Astrocyte (in vitro differentiated cells and primary cell): ENCODE measurements at places on chromosomes 7 and 10. TPM values are rescaled to one million over a fixed set of nuclear protein-coding genes. Genes with fewer than 3 reads are reported as not detected.
A peak's percentile ranks its signal among the peaks of the same experiment; 100 is the strongest.

The CUEDC2 gene
- 46.9 and 49.1 TPM in 2 replicates for total RNA-seq

The NOM1 gene
- 19.2 and 19.7 TPM in 2 replicates for total RNA-seq

The TMUB1 gene
- 42.9 and 44.9 TPM in 2 replicates for total RNA-seq

The SCIN gene
- 0.27 TPM in 1 of 2 replicates, not detected in the other for total RNA-seq

The PARP12 gene
- 58.1 and 58.5 TPM in 2 replicates for total RNA-seq

GRCh38 chr10:113222207-113222606, 272.2 kb downstream of the TCF7L2 start:
- peaks cover 10% of the 10 kb centered on the region for H3K27me3 ChIP-seq
- no peak for DNase-seq
- H3K27ac ChIP-seq: no peak overlapping the region
- no peaks in the 10 kb centered on the region for H3K36me3 ChIP-seq
- peaks cover 10% of the 10 kb centered on the region for H3K4me1 ChIP-seq
- H3K4me3 ChIP-seq: no peak overlapping the region

- H3K36me3 ChIP-seq: no peaks in the 10 kb centered on the region
- no peak overlapping the region for H3K4me3 ChIP-seq
- peaks cover 2% of the 10 kb centered on the region for H3K4me1 ChIP-seq
- no peak for DNase-seq
These were observed 226.8 kb downstream of the ACTR3B start for GRCh38 chr7:152986376-152986775.

DNA sequence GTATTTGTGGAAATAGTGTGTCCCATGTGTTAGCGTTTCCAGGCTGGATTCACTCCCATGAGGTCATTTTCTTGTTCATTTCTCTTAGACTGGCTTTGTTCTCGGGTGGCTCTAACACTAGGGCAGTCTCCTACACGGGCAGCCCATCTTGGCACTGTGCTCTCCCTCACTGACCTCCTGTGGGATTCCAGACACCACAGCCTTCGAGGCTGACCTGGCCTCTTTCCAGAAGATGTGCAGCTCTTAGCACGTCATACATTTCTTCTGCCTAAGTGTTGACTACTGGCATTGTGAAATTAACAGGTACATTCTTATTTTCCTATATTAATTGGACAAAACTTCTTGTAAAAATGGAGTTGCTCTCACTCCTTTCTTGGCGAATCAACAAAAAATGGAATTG, 72.8 kb downstream of the INSYN2A start:
- H3K4me1 ChIP-seq: no peaks in the 10 kb centered on the region
- H3K4me3 ChIP-seq: no peak overlapping the region
- H3K36me3 ChIP-seq: peaks cover 11% of the 10 kb centered on the region
- no peaks in the 10 kb centered on the region for H3K27me3 ChIP-seq

GRCh38 chr7:135320268-135320667, 86.6 kb downstream of the STRA8 start:
- H3K27ac ChIP-seq: peak overlapping the region; percentile 20
- H3K4me3 ChIP-seq: no peak overlapping the region
- no peaks in the 10 kb centered on the region for H3K36me3 ChIP-seq
- peak; percentile 83 for DNase-seq
- H3K27me3 ChIP-seq: no peaks in the 10 kb centered on the region
- peaks cover 19% of the 10 kb centered on the region for H3K4me1 ChIP-seq

DNA sequence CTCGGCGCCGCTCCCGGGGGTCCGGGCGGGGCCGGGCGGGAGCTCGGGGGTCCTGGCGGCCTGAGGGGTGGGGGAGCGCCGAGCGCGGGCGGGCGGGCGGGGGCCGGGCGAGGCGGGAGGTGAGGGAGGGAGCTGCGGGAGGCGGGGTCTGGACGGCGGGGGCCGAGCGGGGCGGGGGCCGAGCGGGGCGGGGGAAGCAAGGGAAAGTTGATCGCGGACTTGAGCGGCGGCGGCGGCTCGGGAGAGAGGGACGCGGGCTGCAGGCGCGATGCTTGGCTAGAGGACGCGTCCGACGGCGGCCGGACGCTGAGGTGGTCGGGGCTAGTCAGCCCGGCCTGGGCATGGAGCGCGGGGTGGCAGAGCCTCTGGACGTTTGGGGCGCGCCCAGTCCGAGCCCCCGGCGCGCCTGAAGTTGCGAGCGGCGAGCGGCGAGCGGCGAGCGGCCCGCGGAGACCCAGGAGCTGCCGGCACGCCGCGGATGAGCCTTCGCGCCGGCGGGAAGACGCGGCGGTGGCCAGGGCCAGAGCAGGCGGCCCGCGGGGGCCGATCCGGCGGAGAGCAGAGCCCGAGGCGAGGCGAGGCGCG, at the start of gene CDH23:
TSS of gene CDH23 (plus strand) at position 210 of the 585 bp plus-strand sequence. CDS start 42,912 bp downstream, outside the sequence.
- peaks cover 6% of the 10 kb centered on the region for H3K4me1 ChIP-seq
- DNase-seq: no peak
- no peak within 1 kb of the TSS for H3K4me3 ChIP-seq
- H3K36me3 ChIP-seq: no peaks in the 10 kb centered on the region
- H3K27me3 ChIP-seq: peaks cover 62% of the 10 kb centered on the region

DNA sequence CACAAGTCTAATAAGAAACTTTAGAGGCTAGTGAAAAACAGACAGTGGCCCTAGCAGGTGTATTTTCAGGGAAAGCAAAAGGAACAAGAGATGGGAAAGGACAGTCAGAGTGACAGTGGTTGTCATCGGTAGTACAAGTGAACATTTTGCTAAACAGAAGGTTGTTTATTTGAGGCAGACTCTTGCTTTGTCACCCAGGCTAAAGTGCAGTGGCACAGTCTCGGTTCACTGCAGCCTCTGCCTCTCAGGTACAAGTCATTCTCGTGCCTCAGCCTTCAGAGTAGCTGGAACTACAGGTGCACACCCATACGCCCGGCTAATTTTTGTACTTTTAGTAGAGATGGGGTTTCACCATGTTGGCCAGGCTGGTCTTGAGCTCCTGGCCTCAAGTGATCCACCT, 195.8 kb downstream of the RELN start:
- no peak for DNase-seq
- no peak overlapping the region for H3K27ac ChIP-seq
- no peaks in the 10 kb centered on the region for H3K36me3 ChIP-seq
- H3K27me3 ChIP-seq: no peaks in the 10 kb centered on the region
- H3K4me1 ChIP-seq: no peaks in the 10 kb centered on the region

DNA sequence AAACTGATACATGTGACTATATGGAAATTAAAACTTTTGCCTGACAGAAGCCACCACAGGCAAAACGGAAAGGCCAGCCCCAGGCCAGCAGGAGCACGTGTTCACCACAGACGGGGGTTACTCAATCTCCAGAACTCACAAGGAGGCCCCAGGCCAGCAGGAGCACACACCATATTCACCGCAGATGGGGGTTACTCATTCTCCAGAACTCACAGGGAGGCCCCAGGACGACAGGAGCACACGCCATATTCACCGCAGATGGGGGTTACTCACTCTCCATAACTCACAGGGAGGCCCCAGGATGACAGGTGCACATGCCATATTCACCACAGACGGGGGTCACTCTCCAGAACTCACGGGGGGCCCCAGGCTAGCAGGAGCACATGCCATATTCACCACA, 61.5 kb downstream of the NKX6-2 start:
- H3K4me3 ChIP-seq: no peak overlapping the region
- H3K4me1 ChIP-seq: no peaks in the 10 kb centered on the region
- DNase-seq: peak; percentile 67
- H3K27ac ChIP-seq: no peak overlapping the region
- H3K27me3 ChIP-seq: no peaks in the 10 kb centered on the region

DNA sequence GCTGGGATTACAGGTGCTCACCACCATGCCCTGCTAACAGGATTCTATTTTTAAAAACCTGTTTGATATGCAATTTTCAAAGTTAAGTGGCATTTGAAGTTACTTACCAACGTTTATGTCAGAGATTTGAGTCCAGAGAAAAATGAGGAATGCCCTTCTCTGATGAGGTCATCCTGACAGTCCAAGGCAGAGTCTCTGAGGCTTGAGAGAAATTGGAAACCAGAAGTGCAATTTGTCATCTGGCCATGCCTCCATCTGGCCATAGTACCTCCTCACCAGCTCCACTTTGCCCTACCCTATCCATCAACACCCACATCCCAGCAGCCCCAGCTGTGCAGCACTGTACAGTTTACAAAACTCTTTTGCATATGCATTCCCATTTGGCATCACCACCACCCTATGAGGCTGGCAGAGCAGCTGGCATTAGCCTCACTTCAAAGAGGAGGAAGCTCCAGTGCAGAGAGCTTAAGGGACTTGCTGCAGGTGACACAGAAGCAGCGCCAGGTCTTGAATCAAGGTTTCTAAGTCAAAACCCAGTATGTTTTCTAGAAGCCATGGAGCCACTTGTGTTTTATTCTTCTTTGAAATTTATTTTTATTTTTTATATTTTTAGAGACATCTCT, 54.5 kb upstream of the PDZD8 start:
- no peaks in the 10 kb centered on the region for H3K36me3 ChIP-seq
- no peak overlapping the region for H3K27ac ChIP-seq
- no peaks in the 10 kb centered on the region for H3K4me1 ChIP-seq
- no peak overlapping the region for H3K4me3 ChIP-seq

DNA sequence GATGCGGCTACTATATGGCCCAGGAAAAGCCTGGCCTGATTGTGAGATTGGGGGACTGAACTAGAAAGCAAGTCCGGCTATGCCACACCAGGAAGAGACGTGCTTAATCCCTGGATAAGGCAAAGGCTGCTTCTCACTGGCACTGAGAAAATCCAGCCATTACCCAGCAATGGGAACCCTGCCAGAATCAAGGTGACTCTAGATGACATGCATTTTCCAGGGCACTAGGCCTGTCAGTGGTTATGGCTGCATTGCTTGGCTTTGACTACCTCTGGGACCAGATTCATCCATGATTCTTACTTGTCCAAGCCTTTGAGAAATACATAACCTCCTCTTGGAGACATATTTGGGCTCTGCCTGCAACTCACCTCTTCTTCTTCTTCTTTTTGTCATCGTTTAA, 317.2 kb downstream of the GRID1 start:
- H3K27me3 ChIP-seq: no peaks in the 10 kb centered on the region
- no peak for DNase-seq
- H3K27ac ChIP-seq: no peak overlapping the region
- no peaks in the 10 kb centered on the region for H3K4me1 ChIP-seq
- no peak overlapping the region for H3K4me3 ChIP-seq
- H3K36me3 ChIP-seq: no peaks in the 10 kb centered on the region

GRCh38 chr7:139987691-139988516, 74.8 kb downstream of the PARP12 start:
- H3K27me3 ChIP-seq: peaks cover 10% of the 10 kb centered on the region
- no peak overlapping the region for H3K27ac ChIP-seq
- DNase-seq: no peak
- H3K4me1 ChIP-seq: no peaks in the 10 kb centered on the region

DNA sequence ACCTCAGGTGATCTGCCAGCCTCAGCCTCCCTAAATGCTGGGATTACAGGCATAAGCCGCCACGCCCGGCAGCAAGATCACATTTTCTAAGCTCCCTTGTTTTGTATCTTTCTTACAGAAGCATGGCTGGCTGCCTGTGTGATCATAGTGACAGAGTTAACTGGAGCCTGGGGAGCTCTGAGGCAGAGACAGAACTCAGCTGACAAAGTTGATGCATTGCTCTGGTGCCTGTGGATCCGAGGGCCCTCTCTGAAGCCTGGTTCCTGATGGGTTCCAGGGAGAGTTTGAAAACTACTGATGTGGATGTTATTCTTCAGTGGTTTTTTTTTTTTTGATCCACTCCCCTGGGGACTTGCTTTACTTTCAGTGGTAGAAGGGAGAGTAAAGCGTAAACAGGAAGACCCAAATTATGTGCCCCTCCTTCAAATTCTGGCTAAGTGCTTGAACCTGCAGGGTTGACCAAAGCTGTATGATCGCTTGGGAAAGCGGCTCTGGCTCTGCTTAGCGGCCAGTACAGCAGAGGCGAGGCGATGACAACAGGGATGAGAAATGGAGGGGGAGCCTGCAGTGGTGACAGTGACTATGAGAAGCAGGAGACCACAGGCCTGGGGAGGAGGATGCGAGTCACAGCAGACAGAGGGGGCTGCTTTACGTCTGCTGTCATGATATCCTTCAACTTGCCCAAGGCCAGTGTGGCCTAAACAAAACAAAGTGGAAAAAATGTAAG, 6.8 kb upstream of the EFCAB10 start:
- no peak overlapping the region for H3K4me3 ChIP-seq
- no peaks in the 10 kb centered on the region for H3K4me1 ChIP-seq
- DNase-seq: no peak
- no peak overlapping the region for H3K27ac ChIP-seq
- H3K36me3 ChIP-seq: no peaks in the 10 kb centered on the region
- H3K27me3 ChIP-seq: no peaks in the 10 kb centered on the region

GRCh38 chr7:14303536-14303935, 314.1 kb upstream of the ETV1 start:
- H3K4me1 ChIP-seq: no peaks in the 10 kb centered on the region
- no peaks in the 10 kb centered on the region for H3K36me3 ChIP-seq
- no peak for DNase-seq
- no peak overlapping the region for H3K27ac ChIP-seq
- H3K27me3 ChIP-seq: no peaks in the 10 kb centered on the region
- H3K4me3 ChIP-seq: no peak overlapping the region

- no peaks in the 10 kb centered on the region for H3K36me3 ChIP-seq
- no peak overlapping the region for H3K4me3 ChIP-seq
- DNase-seq: peak; percentile 13
These were observed 10.2 kb downstream of the MYL10 start for GRCh38 chr7:101618916-101619315.

DNA sequence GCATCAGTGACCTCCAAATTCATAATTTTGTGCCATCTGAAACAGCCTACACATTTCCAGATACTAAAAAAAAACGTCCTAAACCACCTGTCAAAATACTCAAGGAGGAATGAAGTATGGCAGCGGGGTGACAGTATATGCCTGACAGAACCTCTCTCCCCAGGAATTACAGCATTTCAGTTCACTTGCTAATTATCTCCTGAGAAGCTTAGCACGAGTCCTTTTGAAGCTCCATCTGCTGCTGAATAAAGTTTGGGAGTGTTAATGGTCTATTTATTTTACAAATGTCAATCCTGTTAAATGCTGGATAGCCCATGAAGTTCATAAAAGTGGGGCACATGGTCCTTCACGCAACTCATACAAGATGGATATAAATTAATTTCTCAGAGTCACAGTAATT, 29.4 kb upstream of the ANLN start:
- no peak for DNase-seq
- H3K4me1 ChIP-seq: no peaks in the 10 kb centered on the region
- H3K27me3 ChIP-seq: no peaks in the 10 kb centered on the region
- no peak overlapping the region for H3K27ac ChIP-seq

DNA sequence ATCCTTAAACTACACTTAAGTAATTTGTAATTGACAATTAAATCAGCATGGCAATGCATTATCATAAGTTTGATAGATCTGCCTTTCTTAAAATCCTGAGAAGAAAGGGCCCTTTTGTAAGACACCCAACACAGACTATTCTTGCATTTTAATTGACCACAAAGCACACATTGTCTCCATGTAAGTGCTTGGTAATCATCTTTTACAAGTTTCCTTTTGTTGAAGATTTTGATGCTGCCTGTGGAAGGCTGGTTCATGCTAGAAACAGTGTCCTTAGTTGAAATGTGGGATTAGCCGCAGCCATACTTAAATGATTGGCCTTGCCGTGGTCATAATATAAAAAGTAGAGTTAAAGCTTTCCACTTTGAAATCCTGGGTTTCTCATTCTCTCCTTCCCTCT, 32.3 kb upstream of the CELF2 start:
- no peak for DNase-seq
- H3K27me3 ChIP-seq: no peaks in the 10 kb centered on the region
